ENCODE measurements at places on chromosomes 5 and 9.

DNA sequence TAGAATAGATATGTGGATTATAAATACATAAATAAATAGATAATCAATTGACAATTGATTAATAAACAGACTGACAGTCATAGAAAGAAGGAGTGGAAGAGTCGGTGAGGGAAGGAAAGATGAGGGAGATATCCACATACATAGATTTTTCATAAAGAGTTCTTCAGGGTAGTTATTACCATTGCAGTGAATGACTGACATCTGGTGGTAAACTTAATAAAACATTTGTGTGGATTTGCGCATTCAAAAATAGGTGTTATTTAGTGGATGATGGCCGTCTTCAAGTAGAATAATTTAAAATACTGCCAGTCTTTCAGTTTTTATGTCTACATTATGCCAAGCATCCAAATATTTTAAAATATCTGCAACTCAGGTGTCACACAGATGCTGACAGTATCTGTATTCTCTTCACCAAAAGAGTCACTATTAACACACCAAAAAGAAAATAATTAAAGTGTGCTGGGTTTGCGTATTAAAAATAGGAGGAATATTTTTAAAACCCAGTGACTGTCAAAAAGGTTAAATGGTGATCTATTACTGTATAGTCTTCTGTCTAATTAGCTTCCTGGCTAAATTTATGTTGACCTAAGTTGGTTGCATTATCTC is 78.8 kb downstream of the GIN1 start:
- no peak for DNase-seq

DNA sequence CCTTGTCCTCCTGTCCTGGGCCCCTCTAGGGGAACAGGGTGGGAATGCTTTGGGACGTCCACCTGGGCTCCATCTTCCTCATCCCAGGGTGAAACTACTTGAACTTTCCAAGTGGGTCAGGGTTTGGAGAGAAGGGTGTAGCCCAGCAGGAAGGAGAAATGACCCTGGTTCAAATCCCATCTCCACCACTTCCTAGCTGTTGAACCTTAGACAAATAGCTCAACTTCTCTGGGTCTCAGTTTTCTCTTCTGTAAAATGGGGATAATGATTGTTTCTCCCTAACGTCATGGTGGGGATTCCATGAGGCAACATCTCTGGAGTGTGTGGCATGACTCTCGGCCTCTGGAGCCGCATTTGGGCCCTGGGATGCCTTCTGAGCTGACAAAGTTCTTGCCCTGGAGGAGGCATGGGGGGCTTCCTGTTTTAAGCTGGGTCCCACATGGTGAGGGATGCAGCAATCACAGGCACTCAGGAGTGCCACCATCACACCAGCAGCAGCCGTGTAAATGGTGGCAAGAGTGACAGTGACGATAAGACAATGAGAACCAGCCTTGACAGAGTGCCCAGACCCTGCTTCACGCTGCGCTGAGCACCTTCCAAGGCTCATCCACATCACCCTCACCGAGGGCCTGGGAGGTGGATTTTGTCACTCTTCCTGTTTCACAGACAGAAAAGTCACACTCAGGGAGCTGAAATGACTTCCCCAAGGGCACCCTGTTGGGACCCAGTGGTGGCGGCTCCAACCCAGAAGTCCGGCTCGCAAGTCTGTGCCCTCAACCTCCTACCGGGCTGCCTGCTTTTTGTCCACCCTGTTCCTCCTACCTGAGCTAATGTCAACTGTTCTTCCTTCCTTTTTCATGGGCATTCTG is 69.5 kb upstream of the IER5L start:
- no peak for DNase-seq

- peak; percentile 13 for DNase-seq
These were observed 7.2 kb downstream of the GAPT start for GRCh38 chr5:58498340-58498942.

GRCh38 chr9:137315581-137316011 is 13.5 kb upstream of the NRARP start:
- no peak for DNase-seq

DNA sequence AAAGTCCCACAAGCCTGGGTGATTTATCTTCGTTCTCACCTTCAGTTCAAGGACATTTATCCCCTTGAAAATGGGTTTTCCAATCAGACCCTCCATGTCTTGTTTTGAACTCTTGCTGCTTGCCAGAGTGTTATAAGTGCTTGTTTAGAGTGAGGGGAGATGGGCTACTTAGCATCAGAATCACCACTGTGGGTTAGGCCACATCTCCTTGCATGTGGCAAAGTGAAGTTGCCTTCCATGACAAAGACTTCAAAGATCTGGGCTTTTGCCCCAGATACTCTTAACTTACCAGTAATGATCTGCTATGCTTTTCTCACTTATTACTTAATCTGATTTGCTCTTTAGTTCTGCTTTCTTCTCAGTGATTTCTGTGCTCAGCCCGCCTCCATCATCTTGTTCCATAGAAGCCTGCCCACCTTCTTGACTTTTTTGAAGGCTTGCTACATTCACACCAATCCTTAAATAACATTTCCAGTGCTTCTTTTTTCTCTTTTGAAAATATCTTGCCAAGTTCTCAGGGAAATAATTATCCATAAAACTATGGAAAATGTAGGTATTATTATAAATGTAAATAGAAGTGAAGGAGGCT is 39.0 kb downstream of the GPR21 start:
- DNase-seq = no peak

GRCh38 chr5:148826739-148827070 is 294 bp downstream of the ADRB2 start:
- no peak for DNase-seq
